ENCODE measurements at places on chromosomes 1 and 21.

DNA sequence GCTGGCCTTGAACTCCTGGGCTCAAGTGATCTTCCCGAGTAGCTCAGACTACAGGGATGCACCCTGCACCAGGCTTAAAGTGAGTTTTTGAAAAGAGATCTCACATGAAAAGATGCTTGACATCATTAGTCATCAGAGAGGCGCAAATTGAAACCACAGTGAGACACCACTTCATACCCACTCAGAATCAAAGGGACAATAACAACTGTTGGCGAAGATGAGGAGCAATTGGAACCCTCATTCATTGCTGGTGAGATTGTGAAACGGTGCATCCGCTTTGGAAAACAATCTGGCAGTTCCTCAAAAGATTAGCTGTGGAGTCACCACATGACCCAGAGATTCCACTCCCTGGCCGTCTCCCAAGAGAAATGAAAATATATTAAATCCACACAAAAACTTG is 122.3 kb downstream of the PGBD5 start:
- no peak for DNase-seq

DNA sequence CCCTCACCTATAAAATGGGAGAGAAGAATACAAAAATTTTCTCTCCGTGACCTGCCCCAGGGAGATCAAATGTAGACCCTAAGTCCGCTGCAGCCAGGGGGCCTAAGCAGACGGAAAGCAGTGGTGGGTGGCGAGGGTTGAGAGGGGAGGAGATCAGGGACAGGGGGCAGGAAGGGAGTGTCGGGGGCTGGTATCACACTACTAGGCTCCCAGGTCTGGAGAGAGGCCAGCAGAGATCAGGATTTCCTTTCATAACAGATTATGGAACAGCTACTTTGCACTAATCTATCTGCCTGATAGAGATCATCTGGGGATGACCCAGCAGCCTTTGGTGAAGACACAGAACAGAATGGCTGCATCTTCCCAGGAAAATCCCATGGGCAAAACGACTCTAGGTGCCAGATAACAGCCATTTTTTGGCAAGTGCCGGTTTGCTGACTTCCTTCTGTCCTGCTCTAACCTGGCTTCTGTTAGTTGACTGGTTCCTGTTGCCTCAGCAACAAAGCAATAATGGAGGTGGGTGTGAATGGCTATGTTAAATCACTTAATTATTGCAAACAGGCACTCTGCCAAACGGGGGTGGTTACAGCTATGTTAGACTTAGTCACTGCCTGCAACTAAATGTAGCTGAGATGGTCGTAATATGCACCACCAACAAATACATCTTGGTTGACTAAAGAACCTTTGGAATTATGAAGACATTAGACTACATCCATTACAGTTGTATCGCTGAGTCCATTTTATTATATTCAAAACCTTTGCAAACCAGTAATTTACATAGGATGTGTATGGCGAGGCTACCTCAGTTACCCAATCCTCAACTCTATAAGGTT is 30.0 kb upstream of the EPS8L3 start:
- no peak for DNase-seq

- DNase-seq, result no peak
Observed at GRCh38 chr21:26032263-26032662, 138.3 kb downstream of the APP start.

GRCh38 chr1:202029171-202029665 is 18.8 kb downstream of the ELF3 start:
- DNase-seq, result no peak

- no peak for DNase-seq
Observed at GRCh38 chr1:1431845-1432273, 3.6 kb upstream of the VWA1 start.

DNA sequence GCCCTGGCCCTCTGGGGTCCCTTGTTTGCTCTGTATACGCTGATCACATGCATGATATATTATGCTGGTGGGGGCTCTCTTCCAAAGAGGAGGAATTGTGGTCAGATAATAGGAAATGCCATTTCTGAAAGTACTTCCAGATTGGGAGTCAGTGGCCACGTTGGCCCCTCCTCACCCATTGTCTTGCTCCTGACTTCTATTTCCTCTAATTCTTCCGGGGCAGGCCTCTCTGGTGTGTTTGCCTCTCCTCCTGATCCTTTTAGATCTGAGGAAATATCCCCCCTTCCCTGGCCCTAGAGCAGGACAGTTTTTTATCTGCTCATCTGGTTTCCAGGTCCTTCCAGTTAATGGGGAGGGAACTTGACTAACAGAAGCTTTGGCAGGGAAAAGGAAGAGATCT is 2.9 kb downstream of the VANGL2 start:
- no peak for DNase-seq

DNA sequence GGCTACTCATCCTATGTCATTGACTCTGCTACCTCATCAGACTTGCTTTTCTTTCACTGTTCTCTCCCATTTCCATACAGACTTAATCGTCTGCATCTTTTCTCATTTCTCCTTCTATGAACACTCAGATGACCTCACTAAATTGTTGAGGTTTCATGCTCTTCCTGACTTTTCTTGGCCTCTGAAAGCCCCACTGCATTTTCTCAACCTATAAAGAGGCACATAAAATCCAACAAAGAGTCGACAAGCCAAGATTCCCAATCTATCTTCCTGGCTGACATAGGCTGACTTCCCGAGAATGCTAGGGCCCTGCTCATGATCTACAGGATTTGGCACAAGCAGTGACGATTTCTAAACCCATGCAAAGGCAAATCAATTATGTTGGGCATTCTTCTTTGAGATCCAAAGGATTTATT is 280.8 kb upstream of the DPYD start:
- no peak for DNase-seq

GRCh38 chr1:208731981-208732821 is 488.0 kb upstream of the PLXNA2 start:
- DNase-seq, result no peak

Measured in esophagus squamous epithelium (tissue), 5 donors.